ENCODE measurements at places on chromosomes 4 and X.

- no peaks in the 10 kb centered on the region for H3K4me1 ChIP-seq
- H3K27me3 ChIP-seq, result no peaks in the 10 kb centered on the region
Measured at GRCh38 chrX:145405012-145405411, 157.7 kb downstream of the SPANXN1 start.

DNA sequence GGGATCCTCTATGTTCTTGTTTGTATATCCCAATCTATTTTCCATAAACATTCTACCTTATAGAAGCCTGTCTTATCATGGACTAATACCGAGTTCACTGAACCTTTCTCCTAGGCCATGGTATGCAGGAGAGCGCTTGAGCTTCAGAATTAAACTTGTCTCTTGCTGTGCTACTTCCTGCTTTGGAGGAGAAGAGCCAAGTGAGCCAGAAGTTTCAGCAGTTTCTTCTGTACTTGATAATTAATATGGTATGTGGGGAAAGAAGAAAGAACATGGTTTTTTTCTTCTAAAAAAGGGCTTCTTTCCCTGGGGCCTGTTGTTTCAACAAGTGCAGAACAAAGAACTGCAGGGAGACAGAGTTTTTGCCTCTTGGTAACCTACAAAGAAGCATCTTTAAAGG is 172.8 kb downstream of the ATG4A start:
- H3K27me3 ChIP-seq, result peaks cover 12% of the 10 kb centered on the region
- H3K4me3 ChIP-seq, result no peak overlapping the region
- H3K36me3 ChIP-seq, result no peaks in the 10 kb centered on the region
- no peaks in the 10 kb centered on the region for H3K4me1 ChIP-seq

GRCh38 chr4:30866346-30866745 is 146.2 kb downstream of the PCDH7 start:
- no peaks in the 10 kb centered on the region for H3K36me3 ChIP-seq
- H3K27me3 ChIP-seq, result no peaks in the 10 kb centered on the region
- no peaks in the 10 kb centered on the region for H3K4me1 ChIP-seq
- no peak for DNase-seq

- no peaks in the 10 kb centered on the region for H3K27me3 ChIP-seq
- no peak for DNase-seq
- peaks cover 55% of the 10 kb centered on the region for H3K4me1 ChIP-seq
- H3K36me3 ChIP-seq, result peaks cover 4% of the 10 kb centered on the region
- H3K27ac ChIP-seq, result peak overlapping the region; percentile 56
Measured at GRCh38 chr4:101122019-101122418, 225.3 kb downstream of the PPP3CA start.

DNA sequence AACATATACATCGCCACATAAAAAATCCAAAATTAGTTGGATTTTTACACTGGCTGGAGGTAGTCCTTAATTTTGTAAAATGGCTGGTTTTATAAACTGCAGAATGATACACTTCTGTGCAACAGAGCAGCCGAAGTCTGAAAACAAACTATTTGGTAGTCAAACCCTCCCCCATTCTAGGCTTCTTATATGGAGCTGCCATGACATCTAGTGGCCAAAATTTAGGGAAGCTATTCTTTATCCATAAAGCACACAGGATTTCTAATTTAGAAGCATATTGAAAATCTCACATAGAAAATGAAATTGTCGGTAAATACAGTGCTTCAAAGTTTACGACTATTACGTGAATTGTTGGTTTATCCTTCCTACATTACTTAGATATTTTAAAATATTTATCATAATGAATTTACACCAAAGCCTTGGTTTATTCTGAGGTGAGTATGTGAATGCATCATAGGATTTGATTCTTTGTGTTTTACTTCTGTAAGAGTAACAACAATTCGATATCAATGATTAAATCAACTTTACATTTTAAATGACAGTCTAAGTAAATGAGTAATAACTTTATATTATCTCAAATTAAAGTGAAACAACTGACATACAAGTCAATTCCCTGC is 113.4 kb upstream of the FAM241A start:
- H3K27ac ChIP-seq, result no peak overlapping the region
- no peaks in the 10 kb centered on the region for H3K4me1 ChIP-seq
- no peak for DNase-seq

DNA sequence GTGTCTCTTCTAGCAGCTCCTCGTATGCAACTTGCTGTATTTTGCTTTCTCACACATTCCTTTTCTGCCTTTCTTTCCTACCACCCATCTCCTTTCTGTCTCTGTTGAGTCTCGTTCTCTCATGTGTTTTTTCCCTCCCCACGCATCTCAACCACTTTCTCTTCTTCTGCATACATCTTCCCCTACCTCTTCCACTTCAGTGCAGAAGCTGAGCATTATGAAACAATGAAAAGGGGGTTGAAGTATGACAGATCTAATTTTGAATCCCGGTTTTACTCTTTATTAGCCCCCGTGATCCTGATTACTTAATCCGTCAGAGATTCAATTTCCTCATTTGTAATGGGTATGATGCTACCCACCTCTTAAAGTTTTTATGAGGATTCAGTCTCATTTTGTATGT is 7.3 kb downstream of the FAM241A start:
- H3K36me3 ChIP-seq, result no peaks in the 10 kb centered on the region
- H3K27ac ChIP-seq, result no peak overlapping the region
- peaks cover 14% of the 10 kb centered on the region for H3K4me1 ChIP-seq
- H3K4me3 ChIP-seq, result no peak overlapping the region
- no peak for DNase-seq

GRCh38 chr4:19375931-19376330 is 875.8 kb upstream of the SLIT2 start:
- no peaks in the 10 kb centered on the region for H3K36me3 ChIP-seq
- no peak overlapping the region for H3K27ac ChIP-seq
- H3K4me1 ChIP-seq, result no peaks in the 10 kb centered on the region
- H3K27me3 ChIP-seq, result no peaks in the 10 kb centered on the region

All from stimulated activated naive B cell treated with anti-CD40 and anti-IgM and Interleukin-4, amounts not matched to agents 10 μg/mL and 1 μg/mL and 100 μg/mL, for 72 hours (primary cell).